Stimulated activated CD4-positive, alpha-beta T cell treated with anti-CD3 and anti-CD28 coated beads, Interleukin-1b, Interleukin-23, amount 100 ng/mL, for 1 hour (primary cell): ENCODE measurements at places on chromosomes 4 and X.

DNA sequence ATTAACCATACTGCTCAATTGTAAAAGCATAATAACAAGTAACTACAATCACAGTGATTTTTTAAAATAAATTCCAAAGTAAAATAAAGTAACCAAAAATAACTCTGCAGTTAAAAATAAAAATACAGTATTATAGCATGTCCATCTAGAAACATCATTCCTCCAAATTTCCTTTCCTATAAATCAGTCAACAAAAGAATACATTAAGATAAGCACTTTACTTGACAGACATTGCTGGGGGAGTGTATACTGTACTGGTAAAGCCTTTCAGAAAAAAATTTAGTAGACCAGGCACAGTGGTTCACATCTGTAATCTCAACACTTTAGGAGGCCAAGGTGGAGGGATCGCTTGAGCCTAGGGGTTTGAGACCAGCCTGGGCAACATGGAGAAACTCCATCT, 91.1 kb downstream of the LRBA start:
- DNase-seq: no peak

GRCh38 chr4:126458993-126459392, 1144.2 kb downstream of the FAT4 start:
- no peak for DNase-seq

DNA sequence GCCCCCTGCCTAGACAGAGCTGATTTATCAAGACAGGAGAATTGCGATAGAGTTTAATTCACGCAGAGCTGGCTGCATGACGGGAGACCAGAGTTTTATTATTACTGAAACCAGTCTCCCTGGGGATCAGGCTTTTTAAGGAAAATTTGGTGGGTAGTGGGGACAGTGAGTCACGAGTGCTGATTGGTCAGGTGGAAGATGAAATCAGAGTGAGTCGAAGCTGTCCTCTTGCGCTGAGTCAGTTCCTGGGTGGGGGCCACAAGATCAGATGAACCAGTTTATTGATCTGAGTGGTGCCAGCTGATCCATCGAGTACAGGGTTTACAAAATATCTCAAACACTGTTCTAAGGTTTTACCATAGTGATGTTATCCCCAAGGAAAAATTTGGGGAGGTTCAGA, 36.6 kb downstream of the MYOZ2 start:
- no peak for DNase-seq

GRCh38 chr4:36351082-36351666, 69.8 kb downstream of the DTHD1 start:
- DNase-seq: peak; percentile 53

DNA sequence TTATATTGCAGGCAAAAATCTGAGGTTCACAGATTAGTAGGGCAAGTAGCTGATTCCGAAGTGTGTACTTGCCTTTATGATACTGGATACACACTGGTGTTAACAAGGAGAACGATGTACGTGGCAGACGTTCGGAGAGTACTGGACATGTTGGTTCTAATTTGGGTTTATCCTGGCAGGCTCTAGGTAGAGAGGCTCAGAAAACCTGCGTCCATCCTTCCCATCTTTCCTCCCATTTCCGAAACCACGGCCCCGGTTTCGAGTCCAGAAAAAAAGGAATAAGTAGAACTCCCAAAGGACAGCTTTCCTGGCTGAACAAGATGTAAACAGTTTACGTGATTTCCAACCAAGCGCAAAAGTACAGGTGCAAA, 351 bp upstream of the SLC30A9 start:
- DNase-seq: no peak

GRCh38 chrX:22351966-22352365, 79.3 kb downstream of the CBLL2 start:
- no peak for DNase-seq

DNA sequence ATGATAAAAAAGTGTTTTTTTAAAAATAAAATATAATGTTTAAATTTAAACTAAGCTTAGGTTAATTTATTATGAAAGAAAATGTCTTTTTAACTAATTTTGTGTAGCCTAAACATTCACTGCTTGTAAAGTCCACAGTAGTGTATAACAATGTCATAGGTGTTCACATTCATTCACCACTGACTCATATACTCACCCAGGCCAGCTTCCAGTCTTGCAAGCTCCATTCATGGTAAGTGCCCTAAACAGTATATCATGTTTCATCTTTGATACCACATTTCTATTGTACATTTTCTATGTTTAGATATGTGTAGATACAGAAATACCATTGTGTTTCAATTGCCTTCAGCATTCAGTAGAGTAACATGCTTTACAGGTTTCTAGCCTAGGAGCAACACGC, 530.3 kb downstream of the EPHA5 start:
- no peak for DNase-seq

DNA sequence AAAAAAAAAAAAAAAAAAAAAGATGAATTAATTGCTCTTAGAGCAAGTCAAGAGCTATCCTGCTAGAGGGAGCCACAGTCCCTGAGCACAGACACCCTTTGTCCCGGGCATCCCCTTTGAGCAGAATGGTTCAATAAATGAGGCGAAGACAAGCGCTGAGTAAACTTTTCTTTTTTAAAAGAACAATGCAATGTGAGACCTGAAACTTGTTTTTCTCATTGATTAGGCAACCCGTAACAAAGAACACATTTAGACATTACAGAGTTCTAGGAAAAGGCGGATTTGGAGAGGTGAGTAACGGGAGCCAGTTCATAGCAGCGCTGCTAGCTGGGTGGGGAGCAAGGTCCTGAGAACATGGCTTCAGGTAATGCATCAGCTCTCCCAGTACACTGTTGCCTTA, 46.1 kb downstream of the GRK4 start:
- no peak for DNase-seq

DNA sequence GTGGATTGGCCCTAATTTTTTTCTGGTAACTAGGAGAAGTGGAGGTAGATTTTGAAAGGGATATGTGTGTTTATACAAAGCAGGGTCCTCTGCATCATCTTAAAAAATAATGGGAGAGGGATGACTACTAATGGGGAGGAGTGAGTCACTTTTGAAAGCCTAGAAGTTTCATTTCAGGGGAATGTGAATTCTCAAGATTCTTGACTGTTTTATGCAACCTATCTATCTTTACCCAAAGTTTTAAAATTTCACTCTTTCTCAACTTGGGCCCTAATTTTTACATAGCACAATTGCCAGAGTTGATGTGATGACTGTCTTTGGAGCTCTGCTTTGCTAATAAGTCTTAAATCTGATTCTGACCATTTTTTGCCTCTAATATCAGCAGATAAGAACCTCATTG, 445.2 kb downstream of the GRXCR1 start:
- no peak for DNase-seq

DNA sequence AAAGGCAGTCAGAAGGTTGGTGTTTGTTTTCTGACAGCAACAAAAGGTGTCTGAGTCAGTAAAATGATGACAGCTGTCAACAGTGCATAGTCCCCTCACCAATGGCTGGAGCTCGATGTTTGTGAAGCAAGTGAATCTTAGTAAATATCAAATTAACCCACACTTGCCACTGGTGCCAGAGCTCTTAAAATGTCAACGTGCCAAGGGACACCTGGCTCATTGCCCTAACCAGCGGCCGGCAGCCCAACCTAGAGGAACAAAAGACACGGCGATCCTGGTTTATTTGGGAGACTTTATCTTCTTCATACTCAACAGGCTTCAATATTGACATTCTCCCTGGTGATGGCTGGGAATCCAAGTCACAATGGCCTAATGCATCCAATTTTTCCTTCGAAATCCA, 143.4 kb downstream of the CPEB2 start:
- DNase-seq: no peak

GRCh38 chr4:18057821-18058533, 36.4 kb upstream of the LCORL start:
- no peak for DNase-seq

DNA sequence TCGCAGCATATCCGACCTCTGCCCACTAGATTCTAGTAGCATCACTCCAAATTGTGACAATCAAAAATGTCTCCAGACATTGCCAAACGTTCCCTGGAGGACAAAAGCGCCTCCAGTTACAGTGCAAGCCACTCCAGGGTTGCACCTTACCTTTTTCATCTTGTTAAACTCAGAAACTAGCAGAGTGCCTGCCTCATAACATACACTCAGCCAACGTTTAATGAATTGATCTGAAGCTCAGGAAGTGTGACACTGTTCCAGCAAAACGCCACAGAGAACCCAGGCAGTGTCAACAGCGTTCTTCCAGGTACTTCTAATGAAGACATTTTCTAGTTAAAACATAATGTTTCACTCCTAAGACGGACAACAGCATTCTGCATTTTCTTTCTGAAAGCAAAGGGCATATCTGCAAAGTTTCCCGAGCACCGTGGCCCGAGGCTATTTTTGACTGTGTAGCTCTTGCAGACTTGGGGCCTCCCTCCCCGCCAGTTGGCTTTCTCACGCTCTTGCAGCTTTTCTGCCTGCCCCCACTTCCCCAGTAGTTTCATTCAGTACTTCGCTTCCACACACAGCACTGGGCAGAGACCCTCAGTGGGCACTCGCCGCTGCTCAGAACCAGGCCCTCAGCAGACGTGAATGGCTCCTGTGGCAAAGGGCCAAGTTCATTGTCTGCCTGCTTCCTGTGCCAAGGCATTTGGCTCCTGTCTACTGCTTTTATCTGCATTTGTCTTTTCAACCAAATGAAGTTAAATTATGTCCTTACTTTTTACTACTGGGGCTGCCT, 133.4 kb upstream of the TTC29 start:
- DNase-seq: no peak

DNA sequence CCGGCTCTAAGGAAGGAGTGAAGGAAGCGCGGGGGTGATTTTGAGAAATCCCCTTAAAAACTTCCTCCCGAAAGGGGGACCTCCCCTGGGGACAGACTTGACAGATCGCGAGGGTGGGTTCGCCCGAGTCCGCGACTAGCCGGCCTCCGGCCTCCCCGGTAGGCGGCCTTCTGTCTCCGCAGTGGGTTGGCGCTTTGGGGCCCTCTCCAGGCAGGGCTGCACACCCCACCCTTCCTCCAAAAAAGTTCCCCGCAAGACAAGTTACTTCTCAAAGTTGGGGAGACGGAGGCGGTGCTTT, 24.8 kb downstream of the HOPX start:
- DNase-seq: no peak

DNA sequence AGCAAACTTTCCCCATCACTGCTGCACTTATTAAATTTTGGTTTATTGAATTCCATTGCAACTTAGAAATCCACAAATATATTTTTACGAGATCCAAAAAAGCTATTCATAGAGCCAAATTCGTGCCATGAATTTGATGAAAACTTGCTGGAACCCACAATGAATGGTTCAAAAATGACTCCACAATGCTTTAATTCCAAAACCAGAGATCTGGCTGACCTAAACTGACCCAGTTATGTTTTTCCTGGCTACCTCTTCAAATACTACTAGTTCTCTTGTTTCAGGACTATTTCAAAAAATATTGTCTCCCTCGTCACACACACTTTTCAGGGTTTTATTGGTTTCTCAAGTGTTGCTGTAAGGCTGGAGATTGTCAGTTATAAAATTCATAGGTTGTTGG, 474.8 kb downstream of the PDGFC start:
- no peak for DNase-seq

DNA sequence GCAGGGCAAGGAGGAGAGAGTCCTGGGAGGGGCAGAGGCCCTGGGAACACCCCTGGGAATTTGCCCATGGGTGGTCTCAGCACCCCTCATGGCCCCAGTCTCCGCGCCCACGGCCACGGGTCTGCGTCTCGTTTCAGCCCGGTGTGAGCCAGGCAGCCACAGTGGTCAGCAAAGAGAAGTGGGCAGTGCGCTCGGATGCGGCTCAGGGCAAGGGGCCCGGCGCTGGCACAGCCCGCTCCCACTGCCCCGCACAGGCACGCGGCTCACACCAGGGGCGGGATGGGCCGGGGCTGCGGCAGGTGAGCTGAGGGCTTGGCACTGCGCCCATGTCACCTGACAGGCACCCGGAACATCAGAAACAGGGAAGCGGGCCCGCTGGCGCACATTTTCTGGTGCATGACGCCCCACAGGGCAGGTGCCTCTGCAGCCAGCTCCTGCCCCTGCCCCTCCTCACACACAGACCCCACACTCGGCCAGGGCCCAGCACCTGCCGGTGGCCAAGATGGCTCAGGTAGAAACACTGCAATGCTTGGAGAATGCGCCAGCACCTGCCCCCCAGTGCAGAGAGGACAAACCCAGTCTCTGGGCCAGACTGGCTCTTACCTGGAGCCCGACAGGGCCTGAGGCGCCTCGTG, 41.9 kb upstream of the MXD4 start:
- no peak for DNase-seq

- DNase-seq: no peak
These were observed 90.4 kb downstream of the PHEX start for GRCh38 chrX:22122510-22122909.

GRCh38 chrX:14598330-14598729, 69.0 kb downstream of the GLRA2 start:
- DNase-seq: no peak

DNA sequence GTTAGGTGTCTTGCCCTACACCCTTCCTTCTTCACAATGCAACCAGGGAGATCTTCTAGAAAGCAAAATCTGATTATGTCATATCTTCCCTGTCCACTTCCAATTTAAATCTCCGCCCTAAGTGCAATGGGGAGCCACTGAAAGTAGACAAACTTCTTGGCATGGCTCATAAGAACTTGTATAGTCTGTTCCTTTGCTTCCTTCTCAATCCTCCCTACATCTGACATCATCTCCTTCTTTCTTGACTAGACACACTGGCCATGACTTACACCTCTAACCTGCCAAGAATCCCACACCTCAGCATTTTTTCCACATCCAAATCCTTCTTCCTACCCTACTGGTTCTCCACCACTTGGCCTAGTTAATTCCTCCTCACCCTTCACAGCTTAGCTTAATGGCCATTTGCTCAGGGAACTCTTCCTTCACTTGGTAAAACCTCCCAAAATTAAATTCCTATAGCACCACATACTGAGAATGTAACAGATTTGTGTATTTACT, 55.1 kb downstream of the NCAPG start:
- DNase-seq: no peak

DNA sequence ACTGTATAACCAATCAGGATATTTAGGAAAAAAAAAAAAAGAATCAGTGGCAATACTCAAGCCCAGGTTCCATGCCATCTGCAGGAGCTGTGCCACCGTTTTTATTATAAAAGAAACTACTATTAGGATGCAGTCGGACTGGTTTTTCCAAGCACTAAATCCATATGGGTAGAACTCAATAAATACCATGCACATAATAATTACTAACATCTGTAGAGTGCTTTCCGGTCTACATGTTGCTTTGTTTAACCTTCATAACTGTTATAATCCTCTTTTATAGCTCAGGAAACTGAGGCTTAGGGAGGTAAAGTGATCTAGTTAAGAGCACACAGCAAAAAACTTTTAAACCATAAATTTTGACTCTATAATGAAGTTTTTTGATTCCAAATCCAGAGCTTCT, 24.0 kb downstream of the ARSJ start:
- DNase-seq: no peak
